Stimulated activated CD8-positive, alpha-beta memory T cell treated with anti-CD3 and anti-CD28 coated beads, Interleukin-15, amount 100 ng/mL, for 24 hours (primary cell): ENCODE measurements at places on chromosomes 7 and 10.

- DNase-seq: no peak
Observed at GRCh38 chr7:87111877-87112276, 40.4 kb upstream of the DMTF1 start.

- DNase-seq: no peak
Observed at GRCh38 chr10:30662814-30663213, 33.3 kb upstream of the LYZL2 start.

GRCh38 chr10:69472544-69472943 lies 21.3 kb downstream of the TSPAN15 start:
- no peak for DNase-seq

- no peak for DNase-seq
Observed at GRCh38 chr7:22663357-22663718, 63.7 kb upstream of the IL6 start.

DNA sequence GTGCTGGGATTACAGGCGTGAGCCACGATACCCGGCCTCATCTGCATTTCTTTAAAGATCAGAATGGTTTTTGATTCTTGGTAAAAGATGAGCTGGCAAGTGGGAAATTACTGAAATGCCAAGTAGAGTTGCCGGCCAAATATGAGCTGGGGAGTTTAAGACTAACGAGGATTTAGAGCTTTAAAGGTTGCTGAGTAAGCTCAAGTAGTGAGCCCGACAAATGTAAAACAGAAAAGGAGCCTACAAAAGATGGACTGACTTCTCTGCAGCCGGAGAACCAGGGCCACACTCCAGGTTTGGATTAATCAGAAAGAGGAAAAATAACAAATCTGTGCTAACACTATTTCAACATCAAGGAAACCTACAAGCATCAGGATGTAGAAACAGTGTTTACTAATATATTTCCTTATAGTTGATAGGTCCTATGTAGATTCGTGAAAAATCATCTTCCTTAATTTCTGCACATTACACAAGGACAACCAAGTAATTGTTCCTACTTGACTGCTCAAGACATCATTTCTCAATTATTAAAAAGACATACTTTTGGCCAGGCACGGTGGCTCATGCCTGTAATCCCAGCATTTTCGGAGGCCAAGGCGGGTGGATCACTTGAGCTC lies 49.6 kb downstream of the MPP7 start:
- DNase-seq: no peak
